Purkinje cell (primary cell): ENCODE measurements at places on chromosomes 1 and 21. TPM values are rescaled to one million over a fixed set of nuclear protein-coding genes. Genes with fewer than 3 reads are reported as not detected.

The TMEM82 gene
- polyA plus RNA-seq, result not detected in 2 replicates

The TNFRSF8 gene
- not detected in 2 replicates for polyA plus RNA-seq

The DENND2D gene
- polyA plus RNA-seq, result 14.8 and 16.3 TPM in 2 replicates

The S100A7A gene
- not detected in 2 replicates for polyA plus RNA-seq

The SLC45A1 gene
- polyA plus RNA-seq, result 13.4 and 26.2 TPM in 2 replicates

The TENT5C gene
- polyA plus RNA-seq, result 0.27 TPM in 1 of 2 replicates, not detected in the other

The KRTAP11-1 gene
- not detected in 2 replicates for polyA plus RNA-seq

The ADCY10 gene
- 0.12 and 0.88 TPM in 2 replicates for polyA plus RNA-seq

The RIMKLA gene
- polyA plus RNA-seq, result 4.9 TPM in 2 replicates
